ENCODE measurements at places on chromosomes 5 and 9.
A peak's percentile ranks its signal among the peaks of the same experiment; 100 is the strongest.

DNA sequence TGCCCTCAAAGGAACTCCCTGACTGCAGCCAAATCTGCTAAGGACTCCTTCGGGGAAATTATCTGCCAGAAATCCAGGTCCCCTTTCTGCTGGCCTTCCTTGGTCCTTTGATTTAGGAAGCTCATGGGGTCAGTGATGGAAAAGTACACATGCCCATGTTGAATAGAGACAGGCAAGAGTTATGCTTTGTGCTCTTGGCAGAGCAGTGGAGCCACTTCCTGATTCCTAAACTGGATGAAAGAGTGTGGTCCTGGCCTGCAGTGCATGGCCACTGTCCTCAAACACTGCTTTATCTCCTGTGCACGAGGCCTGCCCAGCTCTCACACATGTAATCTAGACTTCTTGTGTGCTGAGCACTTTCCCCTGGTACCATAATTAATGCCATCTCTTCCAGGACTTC is 2.0 kb upstream of the EBF1 start:
- peak; percentile 5 for DNase-seq

- no peak for DNase-seq
These were observed 71.5 kb downstream of the HSPA4 start for GRCh38 chr5:133123297-133123696.

- no peak for DNase-seq
These were observed 145.5 kb upstream of the SLC24A2 start for GRCh38 chr9:19934301-19934871.

DNA sequence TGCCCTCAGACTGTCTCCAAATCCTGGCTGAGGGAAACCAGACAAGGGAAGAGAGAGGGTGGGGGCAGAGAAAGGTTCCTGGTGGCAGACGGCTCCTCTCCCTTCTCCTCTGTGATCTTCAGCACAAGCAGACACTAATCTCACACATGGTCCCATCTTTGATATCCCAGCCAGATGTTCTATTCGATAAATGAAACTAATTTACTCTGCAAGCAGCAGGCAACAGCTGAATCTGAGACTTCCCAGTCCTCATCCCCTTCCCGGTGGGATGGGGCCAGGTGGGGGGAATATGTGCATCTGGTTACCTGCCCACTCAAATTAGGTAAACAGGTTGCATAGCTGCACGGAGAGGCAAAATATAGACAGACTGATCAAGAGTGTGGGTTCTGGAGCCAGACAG is 208.9 kb upstream of the PANK3 start:
- DNase-seq = peak; percentile 87

- no peak for DNase-seq
These were observed 31.7 kb downstream of the ITK start for GRCh38 chr5:157212307-157212706.

DNA sequence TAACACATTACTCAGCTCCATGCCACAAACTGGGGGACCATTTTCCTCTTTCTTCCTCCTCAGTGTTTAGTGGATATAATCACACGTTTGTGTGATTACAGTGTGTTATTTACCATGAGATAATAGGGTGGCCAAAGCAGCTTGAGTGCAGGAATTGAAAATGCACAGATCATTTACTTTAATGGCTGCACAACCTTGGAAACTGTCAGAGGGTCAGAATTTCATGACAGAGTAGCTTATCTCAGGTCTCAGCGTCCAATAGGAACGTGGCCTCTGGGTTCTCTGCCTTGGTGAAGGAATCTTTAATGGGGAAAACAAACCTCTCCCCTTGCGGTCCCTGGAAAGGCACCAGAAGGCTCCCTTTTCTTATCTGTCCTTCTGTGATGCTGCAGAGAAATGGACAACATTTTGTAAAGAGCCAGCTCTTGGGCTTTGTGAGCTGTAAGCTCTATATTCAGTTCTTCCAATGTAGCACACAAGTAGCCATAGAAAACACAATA is 87.4 kb upstream of the CD180 start:
- no peak for DNase-seq
